ENCODE measurements at places on chromosomes 7 and 10.

- DNase-seq, result no peak
Measured at GRCh38 chr10:118950997-118951637, 78.4 kb upstream of the NANOS1 start.

- no peak for DNase-seq
Measured at GRCh38 chr10:23358357-23358756, 13.8 kb upstream of the C10orf67 start.

- peak; percentile 2 for DNase-seq
Measured at GRCh38 chr10:46553238-46554049, 3.0 kb downstream of the GPRIN2 start.

GRCh38 chr10:79422178-79422892, 23.1 kb downstream of the ZCCHC24 start:
- no peak for DNase-seq

DNA sequence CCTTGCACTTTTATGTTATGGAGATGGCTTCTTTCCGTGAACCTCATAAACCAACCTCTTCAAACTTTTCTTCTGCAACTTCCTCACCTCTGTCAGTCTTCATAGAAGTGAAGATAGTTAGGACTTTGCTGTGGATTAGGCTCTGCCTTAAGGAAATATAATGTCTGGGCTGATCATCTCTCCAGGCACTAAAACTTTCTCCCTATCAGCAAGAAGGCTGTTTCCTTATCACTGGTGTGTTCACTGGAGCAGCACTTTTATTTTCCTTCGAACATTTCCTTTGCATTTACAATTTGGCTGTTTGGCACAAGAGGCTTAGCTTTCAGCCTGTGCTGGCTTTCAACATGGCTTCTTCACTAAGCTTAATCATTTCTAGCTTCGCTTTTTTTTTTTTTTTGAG, 52.8 kb downstream of the ESYT2 start:
- DNase-seq, result no peak

Data from activated gamma-delta T cell treated with Interleukin-2 at 50 U/mL for 16 hours (primary cell).